HAP-1 (cell line): ENCODE measurements at places on chromosomes 16 and 17.

DNA sequence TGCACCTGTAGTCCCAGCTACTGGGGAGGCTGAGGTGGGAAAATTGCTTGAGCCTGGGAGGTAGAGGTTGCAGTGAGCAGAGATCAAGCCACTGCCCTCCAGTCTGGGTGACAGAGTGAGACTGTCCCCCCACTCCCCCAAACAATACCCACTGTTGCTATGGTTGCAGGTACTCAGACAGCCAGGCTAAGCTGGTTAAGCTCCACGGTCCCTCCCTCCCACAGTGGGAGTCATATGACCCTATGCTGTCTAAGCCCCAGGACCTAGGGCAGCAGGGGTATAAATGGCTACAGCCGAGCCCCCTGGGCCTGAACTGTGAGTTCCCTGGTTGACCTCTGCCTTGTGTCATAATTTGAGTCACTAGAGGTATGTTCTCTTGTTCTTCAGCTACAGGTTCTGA lies 15.9 kb upstream of the RPRML start:
- no peak for DNase-seq

- no peak for DNase-seq
Observed at GRCh38 chr16:80788027-80788426, 16.4 kb downstream of the CDYL2 start.

- DNase-seq, result peak; percentile 64
Observed at GRCh38 chr17:66480243-66480642, 177.8 kb downstream of the PRKCA start.

- no peak for DNase-seq
Observed at GRCh38 chr16:80652441-80652840, 111.6 kb downstream of the DYNLRB2 start.

GRCh38 chr17:8322061-8322460 lies 12.0 kb downstream of the ARHGEF15 start:
- no peak for DNase-seq

- DNase-seq, result no peak
Observed at GRCh38 chr17:17523001-17523730, 27.0 kb upstream of the RASD1 start.
